ENCODE measurements at places on chromosomes 2 and 18.

- DNase-seq: no peak
Measured at GRCh38 chr18:8987241-8987640, 115.3 kb upstream of the NDUFV2 start.

DNA sequence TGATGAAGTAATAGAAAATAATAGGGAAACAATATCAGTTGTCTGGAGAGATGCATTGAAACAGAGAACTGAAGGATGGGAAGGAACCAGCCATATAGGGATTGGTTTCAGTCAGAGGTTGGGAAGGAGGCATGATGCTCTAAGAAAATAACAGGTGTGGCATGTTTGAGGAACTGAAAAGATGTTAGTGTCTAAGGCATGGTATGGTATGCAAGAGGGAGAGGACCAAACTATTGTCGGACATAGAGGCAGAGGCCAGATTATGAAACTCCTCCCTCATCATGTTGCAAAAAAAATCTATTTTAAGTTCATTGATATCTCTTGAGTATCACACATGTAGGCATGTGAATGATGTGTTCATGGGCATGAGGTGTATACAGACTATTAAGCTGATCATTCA lies 48.9 kb upstream of the EMILIN2 start:
- DNase-seq: no peak

DNA sequence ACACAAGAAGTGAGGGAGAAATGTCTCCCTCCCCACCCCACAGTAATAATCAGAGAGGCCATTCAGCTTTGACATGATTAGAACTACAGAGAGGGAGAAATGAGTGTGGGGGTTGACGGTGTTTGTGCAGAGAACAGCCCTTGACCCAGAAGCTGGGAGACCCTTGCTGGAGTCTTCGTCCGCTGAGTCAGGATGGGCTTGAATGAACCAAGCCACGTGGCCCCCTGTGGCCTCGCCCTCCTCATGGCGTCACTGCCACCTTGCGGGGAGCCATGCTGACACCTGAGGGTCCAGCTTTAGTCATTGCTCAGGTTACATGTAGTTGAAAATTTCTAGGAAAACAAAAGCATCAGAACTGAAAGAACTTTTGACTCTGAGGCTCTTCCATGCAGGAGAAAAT lies 101.2 kb downstream of the DGKD start:
- no peak for DNase-seq

DNA sequence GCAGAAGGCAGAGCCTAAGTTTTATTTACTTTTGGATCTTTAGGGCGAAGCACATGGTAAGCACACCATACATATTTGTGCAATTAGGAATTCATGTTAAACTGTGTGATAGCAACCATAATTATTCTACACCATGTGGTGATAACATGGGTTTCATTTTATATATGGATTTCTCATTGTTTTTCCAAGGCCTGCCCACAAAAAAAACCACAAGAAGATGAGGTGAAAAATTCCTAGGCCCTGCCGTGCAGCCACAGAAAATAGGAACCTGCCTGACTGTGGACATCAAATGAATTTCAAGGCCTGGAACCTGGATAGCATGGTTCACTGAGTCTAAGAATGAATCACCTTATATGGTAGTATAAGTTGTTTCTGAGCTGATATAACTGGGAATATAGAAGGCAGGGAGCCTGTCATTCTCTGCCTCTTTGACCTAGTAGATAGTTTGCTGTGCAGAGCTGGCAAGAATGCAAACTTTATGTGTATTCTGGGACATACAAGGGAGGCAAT lies 22.4 kb upstream of the SSB start:
- DNase-seq: no peak

- no peak for DNase-seq
Measured at GRCh38 chr2:64331114-64331645, 122.8 kb upstream of the LGALSL start.

DNA sequence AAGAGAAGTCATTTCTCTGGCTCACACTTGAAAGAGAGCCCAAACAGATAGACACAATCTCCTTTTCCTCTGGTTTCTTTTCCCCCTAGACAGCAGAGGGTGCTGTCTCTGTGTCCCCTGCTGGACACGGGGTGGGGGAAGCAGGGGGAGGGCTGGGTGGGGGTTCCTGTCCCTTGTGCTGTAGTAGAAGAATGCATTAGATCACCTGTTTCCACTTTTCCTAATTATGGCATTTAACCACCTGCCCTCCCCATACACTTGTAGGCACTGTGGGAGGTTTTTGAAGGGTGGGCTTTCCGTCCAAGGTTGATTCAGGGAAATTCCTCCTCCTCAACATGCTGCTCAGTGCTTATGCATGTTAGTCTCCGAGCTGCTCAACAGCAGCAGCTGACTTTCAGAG lies 206.2 kb upstream of the EPAS1 start:
- DNase-seq: no peak

- DNase-seq: no peak
Measured at GRCh38 chr2:239190921-239191885, 209.6 kb downstream of the HDAC4 start.

DNA sequence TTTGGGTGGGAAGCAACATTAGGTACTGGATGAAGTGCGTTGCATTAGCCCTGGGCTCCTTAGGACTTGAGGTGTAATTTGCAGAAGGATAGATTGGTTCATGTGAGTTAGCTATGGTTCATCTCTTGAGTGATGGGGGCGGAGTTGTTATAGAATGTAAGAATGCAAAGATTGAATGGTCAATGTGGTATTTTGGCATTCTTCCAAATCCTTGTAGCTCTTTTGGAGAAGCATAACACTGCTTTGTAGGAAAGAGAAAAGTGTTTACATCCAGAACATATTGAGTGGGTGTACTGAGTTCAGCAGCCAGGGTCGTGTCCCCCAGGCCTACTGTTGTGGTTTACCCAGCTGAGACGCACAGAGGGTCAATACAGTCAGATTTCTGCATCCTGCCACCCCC lies 173.5 kb downstream of the FMNL2 start:
- DNase-seq: no peak

GRCh38 chr2:230864605-230865306 lies at the start of gene ITM2C:
ITM2C (plus strand) TSS chr2:230864942; CDS start chr2:230865026, 84 bp downstream.
- DNase-seq: peak; percentile 42

DNA sequence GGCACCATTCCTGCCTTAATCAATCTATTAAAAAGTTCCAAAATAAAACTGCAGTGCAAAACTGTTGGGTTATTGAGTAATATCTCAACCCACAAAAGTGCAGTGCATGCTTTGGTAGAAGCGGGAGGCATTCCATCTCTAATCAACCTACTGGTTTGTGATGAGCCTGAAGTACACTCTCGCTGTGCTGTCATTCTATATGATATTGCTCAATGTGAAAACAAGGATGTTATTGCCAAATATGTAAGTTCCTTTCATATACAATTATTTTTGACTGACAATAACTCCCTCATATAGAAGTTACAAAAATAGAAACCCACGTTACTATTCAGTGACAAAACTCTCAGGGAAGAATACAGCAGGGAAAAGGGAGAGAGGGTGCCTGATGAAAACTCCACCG lies 43.0 kb downstream of the OSGEPL1 start:
- no peak for DNase-seq

GRCh38 chr2:1989216-1989615 lies 244.9 kb upstream of the PXDN start:
- no peak for DNase-seq

GRCh38 chr2:239051891-239052445 lies 204.1 kb downstream of the TWIST2 start:
- no peak for DNase-seq

DNA sequence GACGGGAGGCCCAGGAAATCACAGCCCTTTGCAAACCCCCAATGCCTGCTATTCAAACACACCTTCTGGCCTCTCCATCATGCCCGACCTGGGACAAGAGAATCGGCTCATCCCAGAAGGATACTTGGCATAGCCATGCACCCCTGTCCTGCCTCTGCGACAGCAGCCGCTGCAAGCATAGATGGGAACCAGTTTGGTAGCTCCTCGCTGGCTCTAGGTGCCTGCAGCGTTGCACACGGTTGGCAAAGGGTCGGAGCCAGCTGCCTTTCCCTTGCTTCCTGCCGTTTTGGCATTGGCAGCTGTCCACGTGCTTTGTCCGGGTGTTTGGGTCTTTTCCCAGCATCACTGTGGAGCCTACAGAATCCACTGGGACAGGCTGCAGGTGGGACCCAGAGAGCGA lies 76.9 kb downstream of the TWIST2 start:
- DNase-seq: no peak

GRCh38 chr18:56804395-56804794 lies 153.2 kb downstream of the WDR7 start:
- DNase-seq: no peak

DNA sequence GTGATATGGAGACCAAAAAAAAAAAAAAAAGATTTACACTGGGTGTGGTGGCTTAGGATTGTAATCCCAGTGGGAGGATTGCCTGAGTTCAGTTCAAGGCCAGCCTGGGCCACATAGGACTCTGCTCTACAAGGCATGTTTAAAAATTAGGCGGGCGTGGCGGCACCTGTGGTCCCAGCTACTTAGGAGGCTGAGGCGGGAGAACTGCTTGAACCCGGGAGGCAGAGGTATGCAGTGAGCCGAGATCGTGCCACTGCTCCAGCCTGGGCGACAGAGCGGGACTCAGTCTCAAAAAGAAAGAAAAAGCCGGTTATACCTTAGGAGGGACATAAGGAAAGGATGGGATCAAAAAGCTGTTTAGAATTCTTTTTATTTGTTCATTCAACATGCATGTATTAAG lies 707 bp upstream of the SPDYA start:
- no peak for DNase-seq

GRCh38 chr2:226971770-226972169 lies 135.9 kb downstream of the RHBDD1 start:
- no peak for DNase-seq

- DNase-seq: no peak
Measured at GRCh38 chr2:64201151-64201550, 56.9 kb upstream of the PELI1 start.

DNA sequence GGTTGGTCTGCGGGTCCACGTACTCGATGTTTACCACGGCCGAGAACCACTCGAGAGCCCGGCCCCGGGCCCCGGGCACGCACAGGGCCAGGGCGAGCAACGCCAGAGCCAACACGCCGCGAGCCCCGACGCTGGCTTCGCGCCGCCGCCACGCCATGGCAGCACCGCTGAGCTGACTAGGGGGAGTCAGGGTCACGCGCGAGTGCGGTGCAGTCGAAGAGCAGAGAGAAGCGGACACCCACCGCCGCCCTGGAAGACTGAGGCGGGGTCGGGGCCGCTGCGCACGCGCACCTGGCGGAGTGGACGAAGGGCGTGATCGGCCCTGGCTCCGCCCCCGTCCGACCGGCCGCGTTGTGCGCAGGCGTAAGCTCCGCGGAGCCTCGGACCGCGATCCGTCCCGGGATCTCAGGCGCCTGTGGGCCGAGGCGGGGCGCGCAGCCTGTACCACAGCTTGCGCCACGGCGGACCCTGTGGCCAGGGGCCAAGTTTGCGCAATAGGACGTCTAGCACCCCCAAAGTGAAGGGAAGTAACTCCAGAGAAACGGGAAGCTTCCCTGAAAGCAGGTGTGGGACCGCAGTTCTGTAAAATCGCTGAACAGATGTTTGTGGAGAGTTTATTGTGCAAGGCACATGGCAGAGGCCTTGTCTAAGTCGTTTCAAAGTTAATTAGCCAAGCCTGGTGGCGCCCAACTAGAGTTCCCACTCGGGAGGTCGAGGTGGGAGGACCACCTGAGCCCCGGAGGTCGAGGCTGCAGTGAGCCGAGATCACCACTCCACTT lies at the start of gene RNF149:
Gene RNF149, minus strand, starts transcription at position 270 of the 779 bp plus-strand sequence. Its CDS starts 113 bp downstream, at position 157.
- peak; percentile 84 for DNase-seq

GRCh38 chr2:198657512-198658121 lies 800.1 kb downstream of the SATB2 start:
- no peak for DNase-seq

- DNase-seq: peak; percentile 53
Measured at GRCh38 chr2:237432484-237433092, 18.6 kb upstream of the COL6A3 start.

DNA sequence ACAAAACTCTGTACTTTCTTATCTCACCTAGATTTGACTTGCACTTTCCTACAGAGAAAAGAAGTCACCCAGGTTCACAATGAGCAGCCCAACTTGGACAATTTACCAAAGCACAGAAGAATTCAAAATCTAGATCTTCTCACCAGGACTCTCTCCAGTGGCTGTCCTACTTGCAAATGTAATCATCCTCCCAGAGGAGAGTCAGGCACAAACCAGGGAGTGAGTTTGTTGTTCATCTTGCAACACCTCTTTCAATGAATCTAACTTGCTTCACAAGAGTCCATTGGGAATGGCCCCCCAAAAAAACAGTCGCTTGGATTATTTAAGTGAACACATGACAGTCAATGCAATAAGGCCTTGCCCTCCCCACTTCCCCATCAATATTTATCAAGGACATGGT lies 144.6 kb downstream of the ATL2 start:
- DNase-seq: no peak

DNA sequence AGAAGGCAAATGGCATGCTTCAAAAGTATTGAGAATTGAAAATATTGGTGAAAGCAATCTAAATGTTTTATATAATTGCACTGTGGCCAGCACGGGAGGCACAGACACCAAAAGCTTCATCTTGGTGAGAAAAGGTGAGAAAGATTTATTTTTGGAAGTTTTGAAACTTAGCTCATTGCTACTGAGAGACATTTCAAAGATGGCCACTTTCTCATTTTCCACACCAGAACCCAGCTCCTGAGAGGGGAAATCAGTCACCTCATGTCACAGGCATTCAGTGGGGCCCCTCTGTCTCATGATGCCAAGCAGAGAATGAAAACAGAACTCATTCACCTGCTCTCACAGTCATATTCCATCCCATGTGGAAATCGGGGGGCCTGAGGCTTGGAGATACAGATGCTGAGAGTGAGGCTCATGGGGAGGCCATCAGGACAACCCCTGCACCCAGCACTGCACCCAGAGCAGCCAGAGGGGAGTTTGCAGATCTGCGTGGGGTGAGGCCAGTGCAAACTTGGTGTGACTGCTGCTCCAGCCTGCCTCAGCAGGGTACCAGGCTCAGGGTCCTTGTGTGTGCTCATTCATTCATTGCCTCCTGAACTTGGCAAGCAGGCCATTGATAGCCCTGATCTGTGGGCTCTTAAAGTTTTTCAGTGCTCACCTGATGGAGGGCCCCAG lies 31.4 kb downstream of the IL18R1 start:
- no peak for DNase-seq

DNA sequence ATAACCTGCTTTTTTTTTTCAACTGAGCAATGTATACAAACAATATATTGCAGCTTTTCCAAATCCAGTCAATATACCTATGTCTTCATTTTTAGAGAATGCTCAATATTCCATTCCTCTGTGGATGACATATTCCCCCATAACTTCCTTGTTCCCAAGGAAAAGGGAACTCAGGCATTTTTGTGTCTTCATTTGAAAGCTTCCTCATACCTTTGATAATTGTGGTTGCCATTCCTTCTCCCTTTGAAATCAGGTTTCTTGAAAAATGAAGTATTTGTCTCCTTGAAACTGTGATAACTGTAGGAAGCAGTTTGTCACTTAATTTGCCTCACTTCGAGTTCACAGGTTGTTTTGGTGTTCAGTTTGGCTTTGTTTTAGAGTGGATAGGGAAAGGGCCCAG lies 13.5 kb downstream of the ELAC1 start:
- no peak for DNase-seq
